HCEC 1CT (cell line): ENCODE measurements at places on chromosomes 5 and 9.
A peak's percentile ranks its signal among the peaks of the same experiment; 100 is the strongest.

DNA sequence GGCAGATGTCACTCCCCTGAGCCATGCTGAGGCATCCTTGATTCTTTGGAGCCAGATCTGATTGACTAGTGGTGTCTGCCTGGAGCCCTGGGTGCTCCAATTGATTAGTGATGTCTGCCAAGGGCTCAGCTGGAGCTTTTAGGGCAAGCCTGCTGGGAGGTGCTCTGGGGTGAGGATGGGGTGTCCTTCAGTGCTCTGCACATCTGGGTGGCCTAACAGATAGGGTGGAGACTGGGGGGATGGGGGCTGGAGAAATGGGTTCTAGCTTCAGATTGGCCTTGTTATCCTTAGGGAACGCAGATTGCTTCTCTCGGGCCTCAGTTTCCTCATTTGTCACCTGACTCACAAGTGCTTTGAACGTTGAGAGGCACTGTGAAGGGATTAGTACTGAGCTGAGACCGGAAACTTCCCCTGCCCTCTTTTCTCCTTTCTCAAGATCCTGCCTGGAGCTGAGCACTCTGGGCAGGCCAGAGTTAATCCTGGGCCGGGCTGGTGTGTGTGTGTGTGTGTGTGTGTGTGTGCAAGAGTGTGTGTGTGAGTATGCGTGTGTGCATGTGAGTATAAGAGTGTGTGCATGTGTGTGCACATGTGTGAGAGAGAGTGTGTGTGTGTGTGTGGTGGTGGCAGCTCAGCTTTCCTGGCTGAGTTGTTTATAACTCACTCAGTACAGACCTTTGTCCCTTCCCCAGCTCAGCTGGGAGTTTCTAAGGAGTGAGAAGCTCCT lies 5.6 kb upstream of the IER5L start:
- DNase-seq, result no peak

GRCh38 chr9:125074976-125075375 lies 68.4 kb downstream of the SCAI start:
- peak; percentile 53 for DNase-seq

DNA sequence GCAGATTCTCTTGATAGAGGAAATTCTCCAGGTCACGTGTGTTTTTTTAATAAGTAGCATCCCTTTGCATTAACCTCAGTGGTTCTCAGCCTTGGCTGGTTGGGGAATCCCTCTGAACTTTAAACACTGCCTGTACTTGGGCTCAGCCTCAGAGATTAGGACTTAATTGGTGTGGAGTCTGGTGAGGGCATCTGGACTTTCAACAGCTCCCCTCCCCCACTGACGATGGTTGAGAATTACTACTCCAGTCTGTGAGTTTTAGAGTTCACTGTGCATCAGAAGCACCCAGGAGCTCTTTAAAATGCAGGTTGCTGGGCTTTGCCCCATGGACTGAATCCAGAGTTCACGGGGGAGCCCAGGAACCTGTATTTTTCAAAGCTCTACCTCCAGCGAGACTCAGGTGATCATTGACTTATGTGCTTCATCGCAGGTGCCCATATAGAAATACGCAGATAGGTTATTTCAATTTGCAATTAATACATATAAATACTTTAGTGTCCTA lies 71.4 kb downstream of the DAPK1 start:
- DNase-seq, result no peak

DNA sequence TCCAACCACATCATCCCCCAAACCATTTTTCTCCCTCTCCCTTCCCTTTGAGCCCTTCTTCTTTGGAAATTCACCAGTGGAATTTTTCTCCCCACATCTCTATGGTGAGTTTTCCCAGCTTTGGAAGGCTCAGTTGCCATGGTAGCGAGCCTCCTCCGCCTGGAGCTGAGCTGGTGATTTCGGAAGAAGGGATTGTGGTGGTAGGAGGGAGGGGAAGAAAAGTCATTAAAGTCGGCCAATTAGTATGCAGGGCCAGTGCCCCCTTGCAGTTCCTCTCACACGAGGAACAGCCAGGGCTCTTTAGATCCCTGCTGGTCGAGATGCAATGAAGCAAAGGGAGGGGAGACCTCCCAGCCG lies 322.0 kb downstream of the NTRK2 start:
- no peak for DNase-seq

- DNase-seq, result no peak
Measured at GRCh38 chr9:34564617-34565016, 24.9 kb downstream of the CNTFR start.

GRCh38 chr5:74624501-74624900 lies 16.0 kb downstream of the ENC1 start:
- DNase-seq, result no peak

DNA sequence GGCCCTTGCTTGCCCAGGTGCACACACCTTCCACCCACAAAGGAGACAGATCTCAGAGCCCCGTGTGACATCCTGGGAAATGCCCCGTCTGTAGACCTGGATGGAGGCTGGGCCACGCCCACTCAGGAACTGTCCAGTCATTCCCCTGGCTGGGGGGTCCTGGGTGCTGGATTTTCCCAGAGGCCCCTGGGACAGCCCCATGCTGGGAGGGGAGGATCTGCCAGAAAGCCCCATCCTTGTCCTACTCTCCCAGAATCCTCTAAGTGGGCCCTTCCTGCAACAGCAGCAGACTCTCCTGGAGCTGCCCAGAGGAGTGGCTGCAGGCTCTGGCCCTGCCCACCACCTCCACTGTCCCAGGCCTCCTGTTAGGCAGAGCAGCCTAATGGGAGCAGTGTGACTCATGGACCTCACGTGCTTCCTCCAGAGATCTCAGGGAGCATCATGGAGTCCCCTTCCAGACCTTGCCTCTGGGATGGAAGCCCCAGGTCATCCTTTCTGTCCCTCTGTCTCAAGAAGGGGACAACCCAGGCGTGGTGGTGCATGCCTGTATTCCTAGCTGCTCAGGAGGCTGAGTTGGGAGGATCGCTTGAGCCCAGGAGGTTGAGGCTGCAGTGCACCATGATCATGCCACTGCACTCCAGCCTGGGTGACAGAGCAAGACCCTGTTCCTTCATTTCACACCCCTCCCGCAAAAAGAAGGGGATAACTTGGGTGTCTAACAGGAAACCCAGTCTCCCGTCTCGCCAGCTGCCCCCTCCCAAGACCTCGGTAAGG lies 51.7 kb downstream of the JADE2 start:
- DNase-seq, result peak; percentile 82

- DNase-seq, result peak; percentile 75
Measured at GRCh38 chr5:157371655-157372471, 88.2 kb upstream of the NIPAL4 start.

- no peak for DNase-seq
Measured at GRCh38 chr9:68498816-68499215, 41.9 kb downstream of the TMEM252 start.

- DNase-seq, result no peak
Measured at GRCh38 chr9:14232111-14232510, 81.8 kb downstream of the NFIB start.

DNA sequence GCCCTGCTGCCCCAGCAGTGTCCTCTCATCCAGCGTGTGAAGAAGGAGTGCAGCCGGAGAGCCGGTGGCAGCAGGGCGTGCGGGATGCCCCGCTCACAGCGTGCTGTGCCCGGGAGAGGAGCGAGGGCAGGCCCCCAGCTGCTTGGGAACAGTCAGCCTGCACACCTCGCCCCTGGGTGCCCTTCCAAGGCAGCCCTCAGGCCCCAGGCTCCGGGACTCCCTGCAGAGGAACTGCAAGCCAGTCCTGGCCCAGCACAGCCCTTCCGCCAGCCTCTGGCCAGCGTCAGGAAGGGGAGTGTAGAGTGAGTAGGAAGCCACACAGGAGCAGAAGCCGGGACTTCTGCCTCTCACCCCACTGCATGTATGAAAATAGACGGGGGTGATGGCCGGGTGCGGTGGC lies 43.5 kb downstream of the ADAMTS2 start:
- no peak for DNase-seq

DNA sequence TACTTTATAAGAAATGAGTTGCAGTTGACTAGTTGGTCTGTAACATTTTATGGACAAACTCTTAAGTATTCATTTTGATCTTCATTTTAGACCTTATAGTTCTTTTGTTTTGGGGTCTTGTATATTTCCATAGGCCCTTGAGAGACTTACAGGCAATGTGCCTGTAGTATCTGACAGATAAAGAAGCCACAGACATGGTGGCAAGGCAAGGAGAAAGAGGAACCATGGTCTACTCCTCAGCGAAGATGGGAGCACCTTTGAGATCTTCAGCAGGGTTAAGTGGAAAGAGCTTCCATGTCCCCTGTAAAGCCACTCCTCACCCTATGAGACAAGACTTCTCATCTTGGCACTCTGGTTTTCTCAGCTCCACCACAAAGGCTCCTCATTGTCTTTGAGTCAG lies 56.4 kb downstream of the SH3TC2 start:
- no peak for DNase-seq

GRCh38 chr5:170307575-170308465 lies 10.2 kb upstream of the LCP2 start:
- DNase-seq, result peak; percentile 64

DNA sequence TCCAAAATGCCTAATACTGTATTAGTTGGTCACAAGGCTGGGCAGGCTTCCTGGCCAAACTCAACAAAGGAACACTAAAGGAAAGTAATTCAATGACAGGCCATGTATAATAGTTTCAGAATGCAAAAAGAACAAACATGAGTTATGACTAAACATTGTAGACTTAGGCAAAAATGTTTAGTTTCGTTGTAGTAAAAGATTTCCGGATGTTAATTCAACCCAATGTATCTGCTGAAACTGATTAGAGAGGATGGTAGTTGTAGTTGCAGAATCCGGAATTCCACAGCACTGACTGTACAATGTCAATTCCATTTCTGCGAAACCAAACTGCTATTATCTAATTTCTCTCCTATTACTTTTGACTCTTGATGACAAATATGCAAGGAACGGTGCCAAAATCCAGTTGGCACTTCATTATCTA lies 117.9 kb upstream of the FST start:
- peak; percentile 99 for DNase-seq

- DNase-seq, result peak; percentile 2
Measured at GRCh38 chr9:19895006-19895405, 106.2 kb upstream of the SLC24A2 start.

GRCh38 chr9:103183701-103184171 lies 188.6 kb downstream of the CYLC2 start:
- DNase-seq, result peak; percentile 27

GRCh38 chr9:96449523-96449844 lies 485 bp upstream of the HABP4 start:
- DNase-seq, result no peak

DNA sequence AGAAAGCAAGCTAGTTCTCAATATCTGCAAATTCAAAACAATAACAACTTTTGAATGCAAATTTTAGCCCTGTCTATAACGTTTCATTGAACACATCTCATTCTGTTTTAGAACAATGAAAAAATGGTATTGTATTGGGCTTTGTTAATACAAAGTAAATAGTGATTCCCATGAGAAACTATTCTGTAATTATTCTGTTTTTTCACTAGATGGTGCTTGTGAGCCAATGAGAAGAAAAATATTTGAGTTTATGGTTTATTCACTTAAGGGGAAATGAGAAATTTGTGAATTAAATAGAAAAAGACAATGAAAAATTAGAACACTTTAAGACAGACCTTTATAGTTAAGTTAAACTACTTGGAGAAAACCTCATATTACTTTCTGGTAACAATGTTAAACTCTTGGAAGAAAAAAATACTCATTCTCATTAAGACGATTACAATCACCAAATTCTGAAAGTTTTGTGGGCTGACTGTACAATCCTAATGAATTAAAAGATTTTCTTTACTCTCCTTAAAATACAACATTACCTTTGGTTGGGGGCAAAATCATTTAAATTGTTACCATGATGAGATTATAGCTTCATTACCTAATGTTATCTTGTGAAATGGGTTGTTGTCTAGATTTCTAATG lies 127.0 kb downstream of the NNT start:
- DNase-seq, result peak; percentile 34

DNA sequence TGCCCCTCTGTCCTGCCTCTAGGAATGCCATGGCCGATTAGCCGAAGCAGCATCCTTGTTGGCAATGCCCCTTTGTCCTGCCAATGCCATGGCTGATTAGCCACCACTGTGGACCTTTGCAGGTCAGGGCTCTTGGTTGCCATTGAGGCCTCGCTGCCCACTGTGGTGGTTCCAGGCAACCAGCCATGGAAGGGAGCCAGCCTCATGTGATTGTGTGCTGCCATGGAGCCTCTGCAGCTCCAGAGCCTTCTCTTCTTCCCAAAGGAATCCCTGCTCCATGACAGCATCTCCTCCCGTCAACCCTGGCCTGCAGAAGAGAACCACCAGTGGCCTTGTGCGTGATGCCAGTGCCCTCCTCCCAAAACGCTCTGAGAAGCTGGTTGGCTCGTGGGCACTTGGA lies 187.0 kb downstream of the CACNA1B start:
- DNase-seq, result no peak

DNA sequence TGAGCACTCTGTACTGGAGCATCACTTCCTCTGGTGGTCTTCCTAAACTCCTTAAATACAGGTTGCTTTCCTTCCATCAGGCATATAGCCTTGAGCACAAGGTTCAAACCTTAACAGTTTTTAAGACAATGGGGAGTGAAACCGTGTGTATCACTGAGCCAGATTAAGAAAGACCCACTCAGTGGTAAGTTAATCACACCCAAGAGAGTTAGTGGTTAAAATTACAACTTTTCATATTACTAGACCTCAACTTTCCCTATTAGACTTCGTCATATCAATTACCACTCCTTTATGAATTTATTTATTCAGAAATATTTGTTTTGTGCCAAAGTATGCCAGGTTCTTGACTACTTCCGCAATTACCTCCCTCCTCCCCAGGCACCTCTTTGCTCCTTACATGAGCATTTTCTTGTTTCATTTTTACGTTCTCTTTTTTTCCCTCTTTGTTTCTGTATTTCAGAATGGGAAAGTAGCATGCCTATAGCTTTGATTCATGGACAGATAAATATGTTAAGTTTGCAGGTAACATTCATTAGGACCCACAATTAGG lies 351.0 kb downstream of the KIAA0825 start:
- no peak for DNase-seq

GRCh38 chr5:140632366-140633020 lies 482 bp downstream of the CD14 start:
- peak; percentile 22 for DNase-seq

DNA sequence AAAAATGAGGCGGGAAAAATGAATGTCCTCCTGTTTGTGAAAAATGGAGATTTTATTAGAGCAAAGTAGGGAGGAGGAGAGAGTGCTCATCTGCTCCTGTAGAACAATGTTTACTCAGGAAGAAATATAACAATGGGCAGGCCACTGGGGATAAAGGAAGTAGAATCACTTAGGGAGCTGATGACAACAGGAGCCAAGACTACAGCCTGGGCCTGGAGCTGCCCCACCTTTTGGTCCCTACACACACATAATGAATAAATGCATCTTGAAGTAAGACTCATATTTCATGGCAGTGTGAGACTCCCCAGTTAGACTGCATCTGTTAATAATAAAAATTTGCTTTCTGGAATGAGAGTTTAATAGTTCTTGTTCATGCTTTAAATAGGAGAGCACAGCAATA lies 1939.8 kb downstream of the EFNA5 start:
- no peak for DNase-seq

DNA sequence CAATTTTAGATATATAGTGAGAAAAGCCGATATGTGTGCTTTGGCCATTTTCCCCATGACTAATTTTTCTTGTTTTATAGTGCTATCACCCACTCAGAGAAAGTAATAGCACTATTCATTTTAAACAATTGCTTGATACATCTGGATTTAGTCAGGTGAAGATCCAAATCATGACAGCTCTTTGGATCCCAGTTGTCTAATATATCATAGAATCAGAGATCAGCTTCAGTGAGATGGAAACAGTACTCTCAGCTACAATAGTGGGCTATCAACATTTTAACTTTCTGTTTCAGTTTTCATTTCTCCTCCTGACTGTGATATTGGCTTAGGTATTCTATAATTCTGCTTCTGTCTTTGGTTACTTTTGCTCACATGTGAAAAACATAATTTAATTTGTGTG lies 38.7 kb downstream of the VCAN start:
- DNase-seq, result no peak
